Stimulated activated CD4-positive, alpha-beta T cell treated with anti-CD3 and anti-CD28 coated beads, TNF-alpha, amount 100 ng/mL, for 1 hour (primary cell): ENCODE measurements at places on chromosomes 5 and 9.

DNA sequence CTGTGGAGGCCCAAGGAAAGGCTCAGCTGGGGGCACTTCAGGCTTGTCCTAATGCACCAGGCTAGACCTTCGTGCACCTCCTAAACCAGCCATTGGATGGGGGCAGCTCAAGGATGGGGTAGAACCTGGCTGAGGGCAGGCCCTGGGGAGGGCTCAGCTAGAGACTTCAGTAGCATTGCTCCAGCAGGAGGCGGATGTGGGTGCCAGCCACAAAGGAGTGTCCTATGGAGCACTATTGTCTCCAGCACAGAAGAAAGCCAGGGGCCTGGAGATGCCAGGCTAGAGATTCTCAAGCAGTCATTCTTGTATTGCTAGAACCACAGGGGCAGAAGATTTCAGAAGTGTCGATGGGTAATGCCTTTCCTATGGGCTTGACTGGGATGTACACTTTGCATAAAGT lies 131.8 kb downstream of the SYK start:
- no peak for DNase-seq

DNA sequence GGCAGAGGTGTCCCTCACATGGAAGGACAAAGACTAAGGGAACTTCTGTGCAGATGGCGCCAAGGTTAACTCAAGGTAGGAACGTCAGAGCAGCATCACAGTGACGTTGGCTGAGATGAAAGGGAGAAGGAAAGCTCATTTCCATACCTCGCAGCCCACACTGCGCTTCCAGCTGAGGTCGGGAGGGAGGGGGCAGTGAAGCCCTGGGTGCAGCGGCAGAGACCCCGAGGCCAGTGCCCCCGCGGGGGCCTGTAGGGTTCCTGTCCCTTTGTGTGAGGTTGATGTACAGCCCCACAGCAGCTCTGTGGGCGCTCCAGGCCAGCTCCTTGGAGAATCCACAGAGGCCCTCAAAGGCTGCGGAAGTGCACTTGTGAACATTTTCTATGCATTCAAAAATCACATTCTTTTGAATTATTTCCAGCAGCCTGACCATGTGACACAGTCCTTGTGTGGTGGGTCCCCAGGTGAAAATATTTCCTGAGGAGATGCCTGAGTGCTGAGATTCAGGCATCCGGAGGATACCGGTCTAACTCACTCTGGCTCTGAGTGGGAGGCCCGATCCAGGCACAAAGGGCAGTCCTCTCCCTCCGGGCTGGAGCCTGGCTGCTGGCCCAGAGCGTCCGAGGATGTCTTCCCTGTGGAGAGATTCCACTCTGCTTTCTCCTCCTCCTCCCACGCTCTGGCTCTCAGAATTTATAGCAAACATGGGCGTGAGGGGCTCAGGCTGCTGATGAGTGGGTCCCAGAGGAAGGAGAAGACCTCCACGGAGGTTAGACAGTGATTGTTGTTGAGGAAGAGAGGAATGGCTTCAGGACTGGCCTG lies 150.7 kb downstream of the ICE1 start:
- DNase-seq: no peak

- DNase-seq: no peak
Observed at GRCh38 chr9:98437458-98438034, 182.1 kb upstream of the TBC1D2 start.

DNA sequence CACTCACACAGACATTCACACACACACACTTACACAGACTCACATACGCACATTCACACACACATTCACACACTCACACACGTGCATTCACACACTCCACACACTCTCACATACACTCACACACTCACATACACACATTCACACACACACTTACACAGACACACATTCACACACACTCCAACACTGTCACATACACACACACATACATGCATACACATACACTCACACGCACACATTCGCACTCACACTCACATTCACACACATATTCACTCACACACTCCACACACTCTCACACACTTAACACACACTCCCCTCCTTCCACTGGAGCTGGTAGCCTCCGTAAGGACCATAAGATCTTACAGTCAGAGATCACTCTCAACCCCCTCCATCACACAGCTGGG lies 26.2 kb downstream of the CAMK2A start:
- DNase-seq: no peak

- no peak for DNase-seq
Observed at GRCh38 chr5:39906146-39906545, 481.4 kb upstream of the DAB2 start.

DNA sequence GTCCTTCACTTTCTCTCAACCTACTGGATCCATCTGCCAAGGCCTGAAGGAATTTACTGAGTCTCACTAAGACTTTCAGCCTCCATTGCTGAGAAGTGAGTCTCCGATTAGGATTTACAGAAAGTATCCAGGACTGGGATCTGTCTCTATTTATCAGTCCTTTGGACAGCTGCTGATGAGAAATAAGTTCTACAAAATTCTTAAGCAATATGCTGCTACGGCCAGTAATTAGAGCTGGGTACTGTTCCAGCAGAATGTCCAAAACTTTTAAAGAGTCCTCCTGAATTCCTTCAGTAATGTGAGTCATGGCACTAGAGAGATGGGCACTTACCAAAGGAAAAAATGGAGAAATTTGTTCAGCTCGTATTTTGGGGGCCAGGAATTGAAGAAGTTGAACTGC lies 5.9 kb downstream of the TEX10 start:
- no peak for DNase-seq

GRCh38 chr9:124257844-124258606 lies at the start of gene NEK6:
Gene NEK6 (plus strand): TSS chr9:124257949. CDS start chr9:124301965, 44,016 bp downstream.
- DNase-seq: no peak

DNA sequence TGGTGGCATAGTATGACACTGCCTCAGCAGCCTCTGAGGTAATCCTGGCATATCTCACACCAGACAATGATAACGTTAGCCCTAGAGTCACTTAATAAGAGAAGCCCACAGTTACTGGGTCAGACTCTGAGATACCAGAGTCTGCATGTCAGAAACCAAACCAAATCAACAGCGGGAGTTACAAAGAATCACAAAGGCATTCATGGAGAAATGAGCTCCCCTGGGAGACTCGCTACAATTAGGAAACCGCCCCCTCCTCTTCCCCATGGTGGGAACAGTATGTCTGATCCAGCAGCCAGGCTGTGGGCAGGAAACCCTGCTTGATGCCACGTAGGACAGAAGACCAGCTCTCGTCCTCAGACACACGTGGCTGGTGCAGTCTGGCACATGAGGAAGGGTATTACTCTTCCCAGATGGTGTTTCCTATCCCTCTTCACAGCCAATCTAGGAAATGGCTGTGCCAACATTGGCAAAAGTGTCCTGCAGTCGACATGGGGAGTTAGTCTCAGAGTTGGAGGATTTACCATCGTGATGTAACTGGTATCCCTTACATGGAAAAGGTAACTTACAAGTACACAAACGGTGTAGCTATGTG lies 485.4 kb downstream of the ZNF608 start:
- DNase-seq: no peak

GRCh38 chr5:592158-592557 lies 20.0 kb upstream of the CEP72 start:
- DNase-seq: no peak

GRCh38 chr5:147887026-147887627 lies 8.6 kb downstream of the SCGB3A2 start:
- no peak for DNase-seq
